Bronchial epithelial cell (primary cell): ENCODE measurements at places on chromosomes 12 and 14. TPM values are rescaled to one million over a fixed set of nuclear protein-coding genes. Genes with fewer than 3 reads are reported as not detected.

DNA sequence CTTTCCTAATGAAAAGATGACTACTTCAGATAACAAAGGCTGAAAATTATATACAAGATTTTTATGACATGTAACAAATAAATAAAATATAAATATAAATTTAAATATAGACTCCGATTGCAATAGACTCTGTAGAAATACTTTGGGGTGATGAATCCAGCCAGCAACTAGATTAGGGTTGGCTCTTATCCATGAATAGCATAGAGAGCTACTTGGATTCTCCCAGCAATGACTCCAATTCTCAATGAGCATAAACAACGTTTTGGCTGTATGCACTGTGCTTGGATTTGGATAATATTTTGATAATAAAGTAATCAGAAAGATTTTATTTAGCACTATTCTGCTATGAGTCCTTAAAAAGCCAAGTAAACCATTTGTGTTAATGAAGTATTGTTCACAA, 58.0 kb upstream of the LRFN5 start:
- DNase-seq = no peak

DNA sequence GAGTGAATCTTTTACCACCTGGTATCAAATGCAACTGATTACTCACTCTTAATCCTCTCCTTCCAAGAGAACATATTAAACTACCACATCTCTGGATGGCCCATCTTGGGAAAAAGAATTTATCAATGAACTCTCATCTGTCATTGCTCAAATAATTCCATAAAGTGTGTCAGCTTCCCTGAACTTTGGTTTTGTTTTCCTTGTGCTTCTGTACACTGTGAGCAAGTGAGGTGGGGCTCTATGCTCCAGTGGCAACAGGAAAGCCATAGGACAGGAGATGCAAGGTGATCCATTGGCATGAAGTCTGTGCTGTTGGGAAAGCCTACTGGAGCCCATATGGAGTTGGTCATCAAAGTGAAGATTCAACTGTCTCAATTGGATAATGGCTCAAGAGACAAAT, 17.4 kb downstream of the OTOGL start:
- no peak for DNase-seq

DNA sequence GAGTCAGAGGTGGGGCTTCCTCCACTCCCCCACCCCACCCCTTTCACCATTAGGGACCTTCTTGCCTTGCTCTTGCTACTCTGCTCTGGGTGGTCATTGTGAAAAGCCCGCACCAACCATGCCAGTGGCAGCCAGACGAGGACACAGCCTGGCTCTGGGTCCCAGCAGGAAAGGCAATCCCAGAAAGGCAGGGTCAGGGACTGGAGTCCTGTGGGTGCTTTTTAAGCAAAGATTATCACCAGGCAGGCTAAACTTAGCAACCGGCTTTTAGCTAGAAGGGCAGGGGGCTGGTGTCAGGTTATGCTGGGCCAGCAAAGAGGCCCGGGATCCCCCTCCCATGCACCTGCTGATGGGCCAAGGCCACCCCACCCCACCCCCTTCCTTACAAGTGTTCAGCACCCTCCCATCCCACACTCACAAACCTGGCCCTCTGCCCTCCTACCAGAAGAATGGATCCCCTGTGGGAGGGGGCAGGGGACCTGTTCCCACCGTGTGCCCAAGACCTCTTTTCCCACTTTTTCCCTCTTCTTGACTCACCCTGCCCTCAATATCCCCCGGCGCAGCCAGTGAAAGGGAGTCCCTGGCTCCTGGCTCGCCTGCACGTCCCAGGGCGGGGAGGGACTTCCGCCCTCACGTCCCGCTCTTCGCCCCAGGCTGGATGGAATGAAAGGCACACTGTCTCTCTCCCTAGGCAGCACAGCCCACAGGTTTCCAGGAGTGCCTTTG, 1.2 kb upstream of the GAPDH start:
- DNase-seq = peak; percentile 72

PMCH gene
- not detected in 2 replicates for total RNA-seq

EVL gene
- 6.1 and 6.4 TPM in 2 replicates for total RNA-seq

ZFYVE1 gene
- 11.3 and 13.6 TPM in 2 replicates for total RNA-seq

PLEK2 gene
- 20.4 and 111 TPM in 2 replicates for total RNA-seq

DNA sequence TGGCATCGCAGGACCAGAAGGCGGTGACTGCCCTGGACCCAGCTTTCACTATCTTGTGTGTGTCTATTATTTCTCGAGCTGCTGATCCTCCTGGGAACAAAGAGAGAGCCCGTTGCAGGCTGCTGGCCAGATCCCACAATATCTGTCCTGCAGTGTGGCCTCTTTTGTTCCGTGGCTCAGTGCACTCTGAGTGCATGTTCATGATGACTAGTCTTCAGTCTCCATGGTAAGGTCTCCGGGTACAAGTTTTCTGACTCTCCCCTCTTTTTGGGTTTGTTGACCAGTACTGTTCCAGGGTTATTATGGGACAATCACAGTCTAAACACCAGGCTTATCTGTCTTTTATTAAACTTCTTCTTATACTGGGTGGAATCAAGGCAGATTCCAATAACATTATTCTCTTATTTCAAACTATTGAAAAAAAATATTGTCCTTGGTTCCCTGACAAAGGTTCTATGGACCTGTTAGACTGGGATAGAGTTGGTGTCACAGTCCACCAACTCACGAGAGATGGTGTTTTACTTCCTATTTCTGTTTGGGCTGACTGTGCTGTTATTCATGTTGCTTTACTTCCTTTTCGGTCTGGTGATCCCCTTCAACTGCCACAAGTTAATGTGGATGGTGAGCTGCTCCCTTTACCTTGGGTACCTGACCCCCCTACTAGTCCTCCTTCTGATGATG, 192.9 kb upstream of the ALG10B start:
- DNase-seq = no peak

GRCh38 chr12:57260366-57260765, 9.4 kb upstream of the STAC3 start:
- DNase-seq = no peak

- DNase-seq = peak; percentile 15
These were observed 59.1 kb downstream of the RASSF3 start for GRCh38 chr12:64669270-64669842.

RAPGEF3 gene
- total RNA-seq = 0.90 and 3.9 TPM in 2 replicates

- no peak for DNase-seq
These were observed 273.4 kb upstream of the SLC16A7 start for GRCh38 chr12:59322473-59322872.

GRCh38 chr12:93677195-93678064, at the start of gene CRADD:
Gene CRADD (plus strand): TSS chr12:93677375.
- DNase-seq = peak; percentile 95

GRCh38 chr14:29584992-29585391, 342.7 kb downstream of the PRKD1 start:
- peak; percentile 21 for DNase-seq

GRCh38 chr12:57213763-57214397, 2.7 kb upstream of the NXPH4 start:
- DNase-seq = no peak

IL22 gene
- not detected in 2 replicates for total RNA-seq

- no peak for DNase-seq
These were observed 307.7 kb upstream of the SEL1L start for GRCh38 chr14:81841346-81841745.

DNA sequence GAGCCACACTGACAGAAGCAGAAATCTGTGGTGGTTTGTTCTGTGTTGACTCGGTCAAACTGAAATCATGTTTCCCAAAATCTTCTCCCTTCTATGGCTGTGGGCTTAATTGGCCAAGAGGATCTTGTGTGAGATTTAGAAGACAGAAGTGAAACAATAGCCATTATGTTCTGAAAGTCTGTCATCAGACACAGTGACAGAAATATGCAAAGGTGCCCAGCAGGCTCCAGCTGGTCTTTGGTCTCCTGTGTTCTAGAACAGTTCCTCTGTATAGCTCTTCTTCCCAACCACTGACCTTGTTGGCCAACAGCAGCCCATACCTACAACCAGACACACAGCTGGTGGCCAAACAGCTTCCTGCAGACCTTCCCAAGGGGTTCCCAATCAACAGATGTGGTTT, 25.0 kb upstream of the COCH start:
- no peak for DNase-seq

GRCh38 chr12:96156211-96156610, 38.0 kb upstream of the ELK3 start:
- no peak for DNase-seq

ADAMTS20 gene
- not detected in 2 replicates for total RNA-seq

DPF3 gene
- 0.13 TPM in 1 of 2 replicates, not detected in the other for total RNA-seq

DNA sequence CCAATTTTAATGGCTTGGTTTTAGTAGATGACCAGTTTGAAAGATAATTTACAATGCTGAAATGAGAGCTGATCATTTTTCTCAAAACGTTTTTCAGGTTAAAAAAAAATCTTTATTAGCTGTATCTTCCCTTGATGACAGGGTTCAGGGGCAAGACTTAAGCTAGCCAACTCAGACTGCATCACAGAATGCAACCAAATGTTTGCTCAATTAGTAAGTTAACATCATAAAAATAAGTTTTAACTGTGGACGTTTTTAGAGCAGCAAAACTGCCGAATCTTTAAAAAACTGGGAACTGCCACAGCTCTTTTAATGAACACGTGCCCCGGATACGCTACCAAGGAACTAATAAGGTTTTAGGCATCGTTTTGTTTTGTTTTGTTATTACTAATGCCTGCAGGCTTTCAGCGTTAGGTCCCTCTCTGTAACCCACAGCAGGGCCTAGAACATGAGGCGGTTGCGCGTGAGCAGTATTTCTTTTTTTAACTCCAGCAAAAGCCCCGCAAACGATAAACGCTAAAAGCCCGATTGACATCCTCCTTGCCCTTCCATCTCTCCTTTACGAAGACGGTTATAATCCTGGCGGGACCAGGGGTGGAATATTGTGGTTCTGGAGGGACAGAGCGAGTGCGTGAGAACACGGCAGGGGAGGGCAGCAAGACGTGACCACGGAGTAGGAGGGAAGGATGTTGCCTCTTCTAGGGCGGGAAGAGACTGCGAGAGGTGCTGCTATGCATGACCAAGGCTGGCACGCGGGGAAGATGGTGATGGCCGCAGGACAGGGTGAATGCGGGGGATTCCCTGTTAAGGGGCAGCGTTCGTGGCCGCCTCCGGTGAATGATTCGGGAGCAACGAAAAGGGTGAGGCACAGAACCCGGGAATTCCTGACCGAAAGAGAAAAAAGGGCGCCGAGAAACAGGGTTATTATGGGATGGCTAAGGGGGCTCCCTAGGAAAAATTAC, 652 bp downstream of the SUPT16H start:
- peak; percentile 31 for DNase-seq

GRCh38 chr14:32050878-32051277, 26.2 kb upstream of the ARHGAP5 start:
- DNase-seq = no peak

- no peak for DNase-seq
These were observed 5.8 kb upstream of the EGLN3 start for GRCh38 chr14:33956640-33957039.

GRCh38 chr12:64639466-64639865, 29.2 kb downstream of the RASSF3 start:
- DNase-seq = no peak

DNA sequence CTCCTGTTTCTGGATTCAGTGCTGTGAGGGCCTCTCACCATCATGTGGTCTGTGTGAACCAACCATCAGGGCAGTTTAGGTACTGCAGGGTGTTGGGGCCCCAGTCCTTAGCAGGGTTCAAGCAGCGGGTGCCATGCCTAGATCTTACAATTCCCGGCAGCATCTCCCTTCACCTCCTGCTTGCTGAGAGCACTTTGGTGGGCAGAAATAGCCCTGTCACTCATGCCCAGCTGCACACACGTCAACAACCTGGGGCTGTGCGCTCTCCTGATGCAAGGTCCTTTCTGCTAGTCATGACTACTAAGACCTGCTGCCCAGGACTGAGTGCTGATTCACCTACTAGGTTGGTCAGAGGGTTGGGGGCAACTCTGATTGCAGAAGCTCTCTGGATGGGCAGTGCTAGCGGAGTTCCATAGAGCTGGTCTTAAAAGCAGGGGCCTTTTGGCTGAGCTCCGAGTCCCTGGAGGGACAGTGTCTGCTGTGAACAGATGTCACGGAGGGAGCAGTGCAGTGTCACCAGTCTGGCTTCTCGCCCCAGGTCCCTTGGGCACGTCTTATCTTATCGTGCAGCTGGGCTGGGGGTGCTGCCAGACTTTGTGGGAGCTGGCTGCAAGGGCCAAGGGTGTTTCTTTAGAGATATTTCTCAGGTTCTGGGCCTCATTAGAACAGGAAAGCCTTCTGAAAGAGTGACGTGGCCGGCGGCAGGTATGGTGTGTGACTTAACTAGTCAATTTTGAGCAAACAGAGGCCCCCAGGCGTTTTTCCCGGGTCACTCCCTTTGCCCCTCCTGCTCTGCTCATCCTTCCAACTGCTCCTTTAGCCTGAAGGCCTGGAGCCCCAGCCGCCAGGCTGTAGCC, 71.8 kb downstream of the NINJ2 start:
- DNase-seq = no peak

- no peak for DNase-seq
These were observed 53.7 kb upstream of the DDX11 start for GRCh38 chr12:31019976-31020375.

DNA sequence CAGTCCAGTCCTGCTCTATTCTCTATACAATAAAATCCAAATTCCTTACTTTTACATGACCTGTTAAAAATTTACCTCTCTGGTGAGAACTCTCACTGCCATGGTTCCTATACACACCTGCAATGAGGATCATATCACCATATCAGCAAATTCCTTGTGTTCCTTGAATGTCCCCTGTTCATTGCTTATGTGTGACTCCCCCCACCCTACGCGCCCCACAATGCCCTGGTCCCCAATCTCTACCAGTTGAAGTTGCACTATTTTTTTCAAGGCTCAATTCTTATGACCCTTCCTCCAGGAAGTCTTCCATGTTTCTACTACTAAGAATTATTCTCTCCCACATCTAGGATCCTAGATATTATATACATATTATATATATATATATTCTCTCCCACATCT, 82.2 kb upstream of the NEDD1 start:
- no peak for DNase-seq

CELA1 gene
- total RNA-seq = not detected in 2 replicates

ALDH1L2 gene
- 34.2 and 35.7 TPM in 2 replicates for total RNA-seq

- DNase-seq = no peak
These were observed 20.8 kb downstream of the TRAFD1 start for GRCh38 chr12:112146123-112146522.

CAPZA3 gene
- total RNA-seq = 0.13 TPM in 1 of 2 replicates, not detected in the other

GRCh38 chr12:98401427-98401826, 114.0 kb upstream of the TMPO start:
- DNase-seq = no peak

MLEC gene
- 60.3 and 61.9 TPM in 2 replicates for total RNA-seq

DNA sequence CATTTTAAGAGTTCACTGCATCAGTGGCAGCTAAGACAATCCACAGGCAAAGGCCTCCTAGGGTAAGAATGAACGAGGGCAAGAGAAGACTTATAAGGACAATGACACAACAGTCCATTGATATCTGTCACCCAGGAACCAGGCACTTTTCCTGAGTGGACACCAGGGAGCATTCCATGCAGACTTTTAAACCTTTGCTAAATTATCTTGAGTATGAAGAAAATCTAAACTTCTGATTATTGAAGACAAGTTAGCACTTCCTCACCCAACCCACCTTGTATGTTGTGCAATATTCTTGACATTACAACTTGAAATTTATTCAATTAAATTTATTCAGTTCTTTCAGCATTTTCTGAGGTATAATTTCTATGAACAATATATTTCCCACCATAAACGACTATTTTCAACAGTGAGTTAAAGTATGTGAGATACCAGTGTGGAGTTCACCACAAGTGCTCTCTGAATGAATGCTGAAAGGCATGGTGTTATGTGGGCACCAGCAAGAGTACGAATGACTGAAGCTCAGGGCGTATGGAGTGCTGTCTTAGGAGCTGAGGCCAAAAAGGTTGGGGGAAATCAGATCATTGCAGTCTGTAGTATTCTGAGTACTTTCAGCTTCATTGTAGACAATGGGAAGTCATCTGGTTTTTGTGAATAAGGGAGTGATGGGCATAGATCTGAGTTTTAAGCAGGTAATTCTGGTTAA, 124.3 kb upstream of the LMNTD1 start:
- peak; percentile 18 for DNase-seq

CLEC9A gene
- total RNA-seq = not detected in 2 replicates

PEX5 gene
- total RNA-seq = 21.9 and 27.9 TPM in 2 replicates
